ENCODE measurements at places on chromosomes 3 and 15.

DNA sequence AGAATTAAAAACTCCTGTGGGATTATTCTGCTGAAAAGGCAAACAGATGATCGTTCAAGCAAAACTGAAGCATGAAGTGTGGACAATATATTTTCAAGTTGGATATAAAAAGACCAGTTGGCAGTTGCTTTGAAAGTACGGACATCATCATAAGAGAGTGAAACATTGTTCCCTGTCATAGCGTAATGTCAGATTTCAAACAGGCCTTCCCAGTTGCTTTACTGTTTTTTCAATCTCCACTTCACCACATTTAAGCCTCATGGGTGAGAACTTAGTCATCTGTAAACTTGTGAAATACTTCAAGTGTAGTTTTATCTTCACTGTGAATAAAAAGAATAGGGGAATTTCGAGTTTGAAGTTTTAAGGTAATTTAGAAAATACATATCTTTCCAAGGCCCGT lies 435.1 kb upstream of the CNTN3 start:
- no peak for DNase-seq

- no peak for DNase-seq
Observed at GRCh38 chr3:113255854-113256615, 44.7 kb downstream of the BOC start.

- DNase-seq = no peak
Observed at GRCh38 chr3:66722675-66723074, 221.9 kb upstream of the LRIG1 start.

DNA sequence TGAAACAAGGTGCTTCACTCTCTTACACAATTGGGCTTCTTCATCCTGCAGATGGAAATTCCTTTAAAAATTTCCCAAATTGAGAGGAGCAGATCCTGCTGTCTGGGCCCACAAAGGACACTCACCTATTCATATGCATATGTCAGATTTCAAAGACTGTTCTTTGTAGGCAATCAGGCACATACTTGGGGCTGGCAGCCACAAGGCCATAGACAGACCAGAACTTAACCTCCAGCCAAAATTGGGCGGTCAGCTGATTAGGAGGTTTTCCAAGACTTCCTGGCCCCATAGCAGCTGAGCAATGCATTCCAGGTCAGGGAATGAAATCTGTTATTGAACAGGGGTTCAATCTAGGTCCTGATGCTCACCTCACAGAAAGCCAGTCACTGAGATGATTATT lies 15.0 kb upstream of the HPS3 start:
- no peak for DNase-seq

GRCh38 chr3:117184574-117184973 lies 475.0 kb downstream of the TUSC7 start:
- no peak for DNase-seq

GRCh38 chr3:187610981-187611511 lies 59.1 kb downstream of the SST start:
- DNase-seq = no peak

Measured in SW 1271 (cell line).